ENCODE measurements at places on chromosomes 7 and 10.

- DNase-seq: no peak
These were observed 8.4 kb downstream of the PLXDC2 start for GRCh38 chr10:19824381-19825342.

GRCh38 chr10:90162271-90162853 is 461.0 kb downstream of the KIF20B start:
- DNase-seq: no peak

GRCh38 chr7:128812514-128813168 is 17.6 kb upstream of the FLNC start:
- no peak for DNase-seq

GRCh38 chr10:104447331-104447730 is 93.7 kb downstream of the CFAP58 start:
- DNase-seq: no peak

- no peak for DNase-seq
These were observed 361.0 kb downstream of the FRMD4A start for GRCh38 chr10:13969792-13970140.

DNA sequence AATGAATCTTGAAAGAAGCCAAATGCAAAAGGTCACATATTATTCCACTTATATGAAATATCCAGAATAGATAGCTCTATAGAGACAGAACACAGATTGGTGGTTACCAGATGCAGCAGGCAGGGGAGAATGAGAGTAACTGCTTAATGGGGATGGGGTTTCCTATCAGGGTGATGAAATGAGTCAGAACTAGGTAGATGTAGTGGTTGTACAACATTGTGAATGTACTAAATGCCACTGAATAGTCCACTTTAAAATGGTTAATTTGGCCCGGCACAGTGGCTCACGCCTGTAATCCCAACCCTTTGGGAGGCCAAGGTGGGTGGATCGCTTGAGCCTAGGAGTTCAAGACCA is 9.4 kb upstream of the SLC25A28 start:
- no peak for DNase-seq

DNA sequence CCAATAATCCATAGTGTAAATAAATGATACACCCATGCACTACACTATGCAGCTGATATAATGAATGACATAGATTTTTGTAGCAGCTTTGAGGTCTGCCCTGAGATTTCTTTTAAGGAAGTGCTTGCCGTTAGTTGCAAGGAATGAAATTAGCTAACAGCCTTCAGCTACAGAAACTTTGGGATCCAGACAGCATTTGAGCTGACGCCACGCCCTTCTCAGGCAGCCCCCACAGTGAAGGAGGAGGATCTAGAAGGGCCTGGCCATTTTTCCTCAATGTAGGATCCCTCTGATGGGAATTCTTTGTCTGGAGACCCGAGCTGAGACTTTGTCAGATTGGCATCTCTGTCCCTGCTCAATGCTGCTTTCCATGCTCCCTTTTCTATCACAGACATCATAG is 6.1 kb upstream of the PDK4 start:
- DNase-seq: no peak

DNA sequence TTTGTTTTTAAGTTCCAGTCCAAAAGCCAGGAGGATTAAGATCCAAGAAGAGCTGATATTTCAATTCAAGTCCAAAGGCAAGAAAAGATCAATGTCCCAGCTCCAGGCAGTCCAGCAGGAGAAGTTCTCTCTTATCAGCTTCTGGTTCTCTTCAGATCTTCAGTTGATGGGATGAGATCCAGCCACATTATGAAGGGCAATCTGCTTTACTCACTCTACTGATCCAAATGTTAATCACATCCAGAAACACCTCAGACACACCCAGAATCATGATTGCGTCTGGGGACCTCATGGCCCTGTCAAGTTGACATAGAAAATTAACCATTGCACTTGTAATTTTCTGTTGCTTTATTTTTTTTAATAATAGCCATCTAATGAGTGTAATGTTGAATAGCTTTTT is 178.4 kb downstream of the HERPUD2 start:
- no peak for DNase-seq

DNA sequence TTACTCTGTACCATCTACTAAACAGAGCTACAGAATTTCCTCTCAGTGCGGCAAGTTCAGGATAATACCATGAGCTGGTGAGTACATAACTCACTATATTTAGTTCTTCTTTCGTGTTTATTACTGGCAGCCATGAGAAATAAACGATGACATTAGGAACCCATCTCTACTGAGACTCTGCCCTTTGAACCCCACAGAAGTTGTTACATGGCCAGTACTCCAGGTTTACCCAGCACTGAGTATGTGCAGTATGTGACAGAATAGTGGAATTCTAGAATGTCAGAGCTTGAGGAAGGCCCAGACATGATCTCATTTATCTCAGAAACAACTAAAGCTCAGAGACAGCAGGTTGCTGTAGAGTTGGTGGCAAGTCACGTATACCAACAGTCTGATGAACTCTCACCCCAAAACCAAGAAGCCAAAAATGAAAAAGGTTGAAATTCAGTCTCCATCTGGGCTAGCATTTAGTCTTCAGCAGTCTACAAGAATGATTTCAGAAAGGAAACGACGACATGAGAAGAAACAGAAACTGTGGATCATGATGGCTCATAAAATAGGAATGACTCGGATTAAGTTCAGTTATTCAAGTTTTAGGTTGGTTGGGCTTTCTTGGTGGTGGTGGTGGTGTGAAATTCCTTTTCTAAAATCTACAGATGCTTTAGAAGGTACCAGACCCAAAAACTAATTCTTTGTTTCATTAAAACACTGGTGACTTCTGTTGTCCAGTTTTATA is 78.5 kb downstream of the SORBS1 start:
- no peak for DNase-seq

GRCh38 chr7:43353902-43354301 is 229.0 kb upstream of the STK17A start:
- no peak for DNase-seq

DNA sequence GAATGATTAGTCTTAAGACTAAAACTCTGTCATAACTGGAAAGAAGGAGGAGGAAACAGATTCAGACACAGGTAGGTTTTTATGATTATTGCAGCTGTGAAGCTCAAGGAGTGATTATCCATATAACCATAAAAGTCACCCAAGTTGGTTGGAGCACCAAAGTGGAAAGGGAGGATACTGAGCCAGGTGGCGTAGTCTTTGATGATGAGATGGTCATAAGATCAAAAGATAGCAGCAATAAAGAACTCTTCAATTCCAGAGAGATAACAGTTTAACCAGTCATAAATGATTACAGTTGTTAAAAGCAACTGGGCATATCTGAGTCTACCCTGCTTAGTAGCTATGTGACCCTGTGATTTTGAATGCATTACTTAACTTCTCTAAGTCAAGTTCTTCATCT is 8.4 kb downstream of the ABCB1 start:
- no peak for DNase-seq

GRCh38 chr7:123060446-123060845 is 64.9 kb upstream of the TAS2R16 start:
- DNase-seq: no peak

GRCh38 chr10:1368842-1369171 is 312.6 kb downstream of the WDR37 start:
- DNase-seq: no peak

GRCh38 chr7:91344911-91345310 is 80.7 kb downstream of the FZD1 start:
- no peak for DNase-seq

DNA sequence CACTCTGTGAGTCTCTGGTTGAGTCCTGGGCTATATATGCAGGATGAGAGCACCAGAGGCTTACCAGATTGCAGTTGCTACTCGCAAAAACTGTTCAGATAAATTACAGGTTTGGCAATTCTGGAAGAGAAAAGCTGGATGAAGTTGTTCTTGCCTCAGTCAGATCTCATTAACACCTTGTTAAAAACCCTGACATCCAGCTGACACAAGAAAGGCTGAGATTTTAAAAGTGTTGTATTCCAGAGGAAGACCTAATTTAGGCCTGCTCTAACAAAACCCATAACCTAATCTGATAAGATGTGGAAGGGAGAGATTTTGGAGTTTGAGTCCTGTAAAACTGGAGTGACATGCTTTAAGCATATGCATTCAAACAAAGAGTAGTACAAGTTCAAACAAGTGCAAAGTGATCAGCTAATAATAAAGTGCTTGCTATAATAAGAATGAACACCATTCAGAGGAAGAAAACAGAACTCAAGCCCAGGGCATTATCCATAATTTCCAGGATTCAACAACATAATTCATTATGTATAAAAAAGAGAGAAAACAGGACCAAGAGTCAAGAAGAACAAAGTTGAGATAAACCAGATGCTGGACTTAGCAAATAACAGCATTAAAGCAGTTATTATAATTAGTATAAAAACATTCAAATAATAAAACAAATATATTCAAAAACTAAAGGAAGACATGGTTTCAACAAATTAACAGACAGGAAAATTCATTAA is 135.5 kb downstream of the CD36 start:
- no peak for DNase-seq

GRCh38 chr10:48691812-48692528 is 7.3 kb downstream of the WDFY4 start:
- no peak for DNase-seq

DNA sequence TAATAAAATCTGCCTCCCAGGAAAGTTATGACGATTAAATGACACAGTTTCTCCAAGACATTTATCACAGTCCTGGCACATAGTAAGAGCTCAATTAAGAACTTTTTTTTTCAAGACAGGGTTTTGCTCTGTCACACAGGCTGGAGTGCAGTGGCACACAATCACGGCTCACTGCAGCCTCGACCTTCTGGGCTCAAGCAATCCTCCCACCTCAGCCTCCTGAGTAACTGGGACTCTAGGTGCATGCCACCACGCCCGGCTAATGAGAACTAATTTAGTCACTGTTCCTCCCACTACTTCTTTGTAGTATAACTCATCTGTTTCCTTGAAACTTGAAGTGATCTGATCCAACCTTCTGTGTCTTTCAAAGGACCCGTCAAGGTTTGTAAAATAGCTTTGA is 42.2 kb upstream of the MXI1 start:
- DNase-seq: no peak

DNA sequence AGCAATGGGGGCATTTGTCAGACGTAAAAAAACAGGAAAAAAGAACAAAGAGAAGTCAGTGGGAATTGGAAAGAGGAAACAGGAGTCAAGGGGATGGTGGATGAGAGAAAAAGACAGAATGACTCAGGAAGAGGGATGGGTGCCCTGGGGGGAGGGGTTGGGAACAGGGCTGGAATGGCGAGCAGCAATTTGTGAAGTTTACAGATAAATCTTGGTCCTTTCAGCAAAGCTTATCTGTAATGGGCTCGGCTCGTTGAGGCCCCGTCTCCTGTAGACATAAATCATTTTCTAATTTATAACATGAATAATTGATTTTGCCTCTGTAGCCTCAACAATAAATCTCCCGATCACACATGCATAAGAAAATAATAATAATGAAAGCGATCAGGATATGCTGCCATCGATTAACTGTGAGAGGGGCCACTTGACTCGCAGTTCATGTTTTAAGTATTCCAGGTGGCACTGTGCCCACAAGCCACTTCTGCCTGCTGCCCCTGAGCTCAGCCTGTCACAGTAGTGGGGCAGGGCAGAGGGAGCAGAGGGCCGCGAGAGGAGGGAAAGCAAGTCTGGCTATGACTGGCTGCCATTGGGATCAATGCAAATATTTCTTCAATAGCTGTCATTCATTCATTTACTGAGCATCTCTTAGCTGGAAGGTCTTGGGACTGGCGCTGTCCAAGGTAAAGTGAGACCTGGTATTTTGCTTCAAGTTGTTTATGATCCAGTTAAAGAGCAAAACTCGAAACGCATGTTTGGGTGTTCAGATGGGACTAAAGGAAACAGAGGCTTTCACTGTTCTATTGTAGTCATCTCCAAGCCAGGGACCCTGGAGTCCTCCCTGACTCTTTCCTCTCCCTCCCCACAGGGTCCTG is 47.4 kb upstream of the R3HCC1L start:
- no peak for DNase-seq

- DNase-seq: no peak
These were observed 161.4 kb downstream of the ELMO1 start for GRCh38 chr7:37287131-37287855.

DNA sequence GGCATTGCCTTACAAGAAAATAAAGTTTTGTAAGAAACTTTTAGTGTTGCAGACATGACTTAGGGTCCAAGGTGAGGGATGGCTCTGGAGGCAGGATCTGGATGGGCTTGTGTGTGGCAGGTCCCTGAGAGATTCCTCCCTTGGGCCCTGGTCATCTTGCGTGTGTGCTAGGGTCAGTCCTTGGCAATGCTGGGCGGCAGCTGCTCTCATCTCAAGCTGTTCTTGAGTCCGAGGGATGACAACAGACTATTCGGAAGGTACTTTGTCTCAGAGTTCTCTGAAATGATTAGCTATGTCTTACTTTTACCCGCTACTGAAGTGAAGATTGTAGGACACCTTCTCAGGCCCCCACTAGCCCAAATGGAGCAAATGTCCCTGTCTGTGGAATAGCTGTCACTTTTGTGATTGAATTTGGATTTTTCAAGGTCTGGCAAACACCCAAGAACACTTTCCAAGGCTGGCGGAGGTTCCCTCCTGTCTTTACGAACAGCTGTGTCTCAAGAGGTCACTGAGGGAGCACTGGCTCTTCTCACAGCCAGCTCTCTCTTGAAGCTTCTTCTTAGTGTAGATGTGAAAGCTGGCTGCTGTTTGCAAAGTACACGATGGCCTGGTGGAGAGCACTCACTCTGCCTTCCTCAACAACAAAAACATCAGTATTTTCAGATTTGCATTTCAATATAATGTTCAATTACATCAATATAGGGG is 253.6 kb downstream of the STK31 start:
- DNase-seq: no peak

DNA sequence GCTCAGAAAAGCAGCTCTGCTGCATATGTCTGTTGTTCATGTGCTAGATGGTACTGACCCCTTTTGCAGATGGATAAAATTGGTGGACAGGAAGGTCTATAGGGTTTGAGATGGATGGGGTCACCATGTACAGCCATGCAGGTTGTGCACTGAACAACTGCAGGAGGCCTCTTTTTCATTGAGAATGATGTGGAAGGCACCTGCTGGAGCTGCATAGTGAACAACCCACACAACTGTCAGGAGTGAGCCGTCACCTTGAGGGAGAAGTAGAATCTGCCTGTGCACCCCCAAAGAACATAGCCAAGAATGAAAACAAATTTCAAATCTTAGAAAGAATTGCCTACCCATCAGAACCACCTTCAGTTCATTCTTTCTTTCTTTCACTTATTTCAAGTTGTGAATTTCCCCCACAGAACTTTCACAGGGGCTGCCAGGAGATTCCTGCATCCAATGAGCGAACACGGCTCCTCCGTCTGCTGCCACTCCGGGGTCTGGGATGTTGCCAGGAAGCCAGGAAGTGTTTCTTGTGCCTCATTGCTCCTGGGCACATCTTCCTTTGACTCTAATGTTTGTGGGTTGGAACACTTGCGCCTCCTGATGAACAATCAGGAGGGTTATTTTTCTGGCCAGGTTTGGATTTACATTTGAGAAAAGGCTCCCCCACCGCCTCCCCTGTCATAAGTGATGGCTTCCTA is 53.7 kb upstream of the DOCK1 start:
- no peak for DNase-seq

All from NCI-H524 treated with DMSO at 0.1 percent for 48 hours (cell line).